ENCODE measurements at places on chromosomes 5 and 9. TPM values are rescaled to one million over a fixed set of nuclear protein-coding genes. Genes with fewer than 3 reads are reported as not detected.

The ST8SIA4 gene
- total RNA-seq: 4.8 TPM

The LAMC3 gene
- 4.1 TPM for total RNA-seq

DNA sequence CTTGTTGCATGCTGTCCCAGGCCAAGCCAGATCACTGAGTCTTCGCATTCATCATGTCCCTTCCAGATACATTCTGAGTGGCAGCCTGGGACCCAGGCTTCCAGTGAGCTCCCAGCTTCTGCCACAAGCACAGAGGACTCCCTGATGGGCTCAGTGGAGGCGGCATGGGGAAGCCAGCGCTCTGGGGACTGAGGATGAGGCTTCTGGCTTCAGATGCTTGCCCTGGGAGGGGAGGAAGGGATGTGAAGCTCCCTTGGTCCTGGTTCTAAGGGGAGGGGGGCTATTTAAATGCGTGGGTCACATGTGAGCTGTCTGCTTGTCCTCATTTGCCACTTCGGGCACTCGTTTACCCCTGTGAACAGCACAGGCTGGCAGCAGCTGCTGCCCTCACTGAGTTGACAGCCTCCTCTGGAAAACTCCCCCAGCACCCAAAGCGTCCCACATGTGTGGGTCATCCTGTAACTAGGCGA is 174.0 kb downstream of the NR3C1 start:
- DNase-seq: no peak

DNA sequence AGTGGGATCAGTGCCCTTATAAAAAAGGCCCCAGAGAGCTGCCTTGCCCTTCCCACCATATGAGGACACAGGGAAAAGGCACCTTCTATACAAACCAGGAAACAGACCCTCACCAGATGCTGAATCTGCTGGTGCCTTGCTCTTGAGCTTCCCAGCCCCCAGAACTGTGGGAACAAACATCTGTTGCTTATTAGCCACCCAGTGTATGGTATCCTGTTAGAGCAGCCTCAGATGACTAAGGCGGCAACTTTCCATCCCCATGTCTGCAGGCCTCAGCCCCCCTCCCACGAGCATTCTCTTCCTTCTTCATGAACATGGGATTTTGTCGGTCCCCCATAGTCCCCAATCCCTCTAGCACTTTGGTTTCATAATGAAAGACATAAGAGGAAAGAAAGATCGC is 202.5 kb upstream of the GAS1 start:
- DNase-seq: no peak

GRCh38 chr9:110476251-110476650 is 103.3 kb downstream of the SVEP1 start:
- no peak for DNase-seq

DNA sequence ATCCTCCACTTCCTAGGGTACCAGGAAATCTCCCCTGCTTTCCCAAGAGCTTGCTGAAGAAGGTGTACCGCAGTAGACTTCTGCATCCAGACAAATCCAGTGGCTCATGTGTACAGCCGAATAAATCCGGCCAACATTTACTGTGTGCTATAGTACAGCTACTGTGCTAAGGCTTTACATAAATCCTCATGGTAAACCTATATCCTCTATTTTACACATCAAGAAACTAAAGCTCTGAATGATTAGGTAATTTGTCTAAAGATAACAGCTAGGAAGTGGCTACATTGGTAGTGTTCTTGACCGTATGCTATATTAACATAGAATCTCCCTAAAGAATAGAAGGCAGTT is 511 bp upstream of the WDR41 start:
- no peak for DNase-seq

GRCh38 chr5:105544300-105544699 is 1981.7 kb upstream of the NUDT12 start:
- DNase-seq: no peak

DNA sequence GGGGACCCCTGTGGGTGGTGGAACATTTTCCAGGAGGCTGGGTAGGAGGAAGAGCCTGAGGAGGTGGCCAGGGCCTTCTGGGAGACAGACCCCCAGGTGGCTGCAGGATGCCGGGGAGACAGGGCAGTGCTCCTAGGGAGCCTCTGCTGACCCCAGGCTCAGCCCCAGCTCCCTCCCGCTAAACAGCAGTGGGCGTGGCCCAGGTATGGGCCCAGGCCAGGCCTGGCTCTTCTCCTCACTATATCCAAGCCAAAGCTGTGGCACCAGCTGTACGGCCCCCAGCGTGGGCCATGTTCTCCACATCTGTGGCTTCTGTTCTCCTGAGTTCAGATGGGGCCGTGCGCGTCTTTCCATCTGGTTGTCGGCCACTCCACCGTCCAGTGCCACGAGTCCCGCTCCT is 58.5 kb downstream of the KCNT1 start:
- no peak for DNase-seq

The GRXCR2 gene
- not detected for total RNA-seq

DNA sequence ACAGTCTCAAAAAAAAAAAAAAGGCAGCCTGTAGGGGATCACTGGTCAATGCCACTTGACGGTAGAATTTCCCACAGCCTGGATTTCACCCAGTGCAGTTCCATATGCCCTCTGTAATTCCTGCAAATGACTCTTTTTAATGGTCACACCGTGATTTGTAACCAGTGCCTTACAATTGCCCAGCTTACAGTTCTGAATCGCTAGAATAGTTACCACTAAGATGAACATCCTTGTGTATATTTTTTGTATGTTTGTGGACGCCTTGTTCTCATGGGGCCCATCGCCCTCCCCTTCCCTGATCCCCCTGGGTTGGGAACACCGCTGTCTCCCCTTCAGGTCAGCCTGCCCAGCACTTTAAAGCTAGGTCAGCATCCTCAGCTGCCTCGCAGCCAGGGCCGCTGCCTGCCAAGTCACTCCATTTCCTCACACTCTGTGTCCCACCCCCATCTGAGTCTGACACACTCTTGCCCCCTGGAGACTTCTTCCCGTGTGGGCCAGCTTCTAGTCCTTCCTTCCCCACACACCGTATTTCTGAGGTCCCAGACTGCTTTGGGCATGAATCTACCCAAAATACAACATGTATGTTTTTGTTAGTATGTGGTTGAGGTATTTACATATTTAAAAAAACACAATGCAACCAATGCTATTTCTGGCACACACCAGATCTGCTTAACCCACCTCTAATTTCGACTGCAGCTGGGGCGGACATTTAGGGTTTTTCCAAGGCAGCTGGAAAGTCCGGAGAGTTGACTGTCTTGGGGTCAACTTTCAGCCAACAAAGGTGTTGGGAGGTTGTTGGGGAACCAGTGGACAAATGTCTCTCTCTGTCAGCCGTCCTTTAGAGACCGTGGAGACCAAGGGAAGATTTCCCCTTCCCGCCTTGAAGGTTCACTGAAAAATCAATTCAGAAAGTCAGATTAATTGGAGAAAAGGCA is 120.5 kb upstream of the NEK6 start:
- no peak for DNase-seq

DNA sequence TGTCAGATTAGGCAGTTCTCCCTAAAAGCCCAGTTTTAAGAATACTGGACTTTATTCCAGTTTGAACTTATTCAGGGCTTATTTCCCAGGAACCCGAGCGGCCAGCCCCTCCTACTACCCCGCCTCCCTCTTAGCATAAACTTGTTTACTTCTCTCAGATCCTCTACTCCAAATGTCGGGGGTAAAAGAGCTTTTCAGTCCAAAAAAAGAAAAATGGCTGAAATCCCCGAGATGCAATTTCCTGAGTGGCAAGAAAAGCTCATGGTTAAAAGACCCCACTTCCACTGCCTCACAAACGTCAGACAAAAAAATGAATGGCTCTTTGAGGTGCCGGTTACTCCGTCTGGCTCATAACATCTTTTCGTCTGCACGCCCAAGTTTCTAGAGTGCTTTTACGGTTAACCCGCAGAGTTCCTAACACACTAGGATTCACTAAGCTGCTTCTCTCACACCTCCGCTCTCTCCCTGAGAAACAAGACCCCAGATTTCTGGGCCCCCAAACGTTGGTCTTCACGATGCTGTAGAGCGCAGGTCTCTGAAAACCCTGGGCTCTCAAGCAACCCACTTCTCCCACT is 402 bp downstream of the BRD8 start:
- DNase-seq: no peak

GRCh38 chr5:160555581-160555970 is 133.9 kb downstream of the PTTG1 start:
- DNase-seq: no peak

GRCh38 chr5:40073927-40074326 is 605.8 kb upstream of the PTGER4 start:
- no peak for DNase-seq

- DNase-seq: no peak
Measured at GRCh38 chr5:73766902-73767301, 140.9 kb downstream of the ARHGEF28 start.

GRCh38 chr5:43543434-43543833 is 13.4 kb downstream of the PAIP1 start:
- no peak for DNase-seq

GRCh38 chr5:120413686-120414085 is 50.4 kb upstream of the PRR16 start:
- DNase-seq: no peak

GRCh38 chr5:988322-988721 is 20.3 kb upstream of the NKD2 start:
- no peak for DNase-seq

- no peak for DNase-seq
Measured at GRCh38 chr5:157978061-157978460, 119.1 kb upstream of the CLINT1 start.

DNA sequence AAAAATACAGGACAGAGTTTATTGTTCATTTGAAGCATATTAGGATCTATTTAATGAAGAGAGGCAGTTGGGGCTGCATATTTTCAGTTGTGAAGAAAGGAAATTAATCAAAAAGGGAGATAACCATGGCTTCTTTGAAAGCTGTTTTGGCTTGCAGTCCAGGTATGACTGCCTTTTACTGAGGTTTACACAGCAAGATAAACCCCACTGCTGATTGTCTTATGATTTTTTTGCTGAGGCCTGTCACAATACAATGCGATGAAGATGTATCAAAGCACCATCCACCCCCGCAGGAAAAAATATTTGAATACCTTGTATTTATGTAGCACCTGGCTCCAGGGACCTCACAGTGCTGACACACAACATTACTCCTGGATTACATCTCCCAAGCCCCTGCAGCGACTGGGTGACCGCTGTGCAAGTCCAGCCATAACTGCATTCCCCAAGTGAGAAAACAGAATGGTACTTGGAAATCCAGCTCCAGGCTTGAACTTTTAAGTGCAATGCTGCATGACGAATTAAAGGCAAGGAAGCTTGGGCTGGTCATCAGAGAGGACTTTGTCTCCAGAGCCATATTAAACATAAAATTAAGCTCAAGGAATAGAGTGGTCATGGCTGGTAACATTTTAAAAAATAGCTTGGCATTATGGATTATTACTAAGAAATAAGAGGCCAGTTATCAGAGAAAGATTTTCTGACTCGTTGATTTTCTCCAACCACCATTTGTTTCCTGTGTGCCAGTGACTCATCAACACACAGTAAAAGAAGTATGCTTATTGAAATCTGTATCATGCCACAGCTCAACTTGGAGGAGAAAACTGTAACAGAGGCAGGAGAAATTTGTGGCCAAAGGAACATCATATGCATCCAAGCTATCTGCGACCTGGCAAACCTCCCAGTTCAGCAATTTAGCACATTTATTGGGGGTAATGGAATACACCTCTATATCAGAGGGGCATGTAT is 374.2 kb downstream of the MAN2A1 start:
- no peak for DNase-seq

DNA sequence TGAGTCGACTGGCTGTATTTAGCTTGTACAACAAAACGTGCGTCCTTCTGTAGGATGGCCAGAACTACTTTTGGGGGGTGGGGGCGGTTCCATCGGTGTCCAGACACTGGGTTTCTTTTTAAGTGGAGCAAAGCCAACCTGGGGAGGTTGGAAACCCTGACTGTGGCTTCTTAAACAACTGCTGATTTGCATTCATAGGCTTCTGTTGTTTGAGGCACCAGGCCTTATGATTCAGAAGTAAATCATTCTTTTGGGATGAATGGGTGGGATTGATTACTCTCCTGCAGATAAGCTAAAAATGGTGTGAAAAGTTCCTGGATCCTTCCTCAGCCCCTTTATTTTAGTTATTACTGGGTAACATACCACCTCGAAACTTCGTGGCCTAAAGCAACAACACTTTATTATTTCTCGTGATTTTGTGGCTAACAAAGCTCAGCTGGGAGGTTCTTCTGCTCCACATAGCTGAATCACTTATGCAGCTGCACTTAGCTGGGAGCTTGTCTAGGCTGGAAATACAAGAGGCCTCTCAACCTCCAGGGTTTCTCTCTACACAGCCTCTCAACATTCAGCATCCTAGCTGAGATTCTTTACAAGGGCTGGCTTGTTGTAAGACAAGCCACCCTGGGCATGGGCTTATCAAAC is 12.2 kb upstream of the SMIM32 start:
- no peak for DNase-seq

The DNAJC21 gene
- 38.2 TPM for total RNA-seq

DNA sequence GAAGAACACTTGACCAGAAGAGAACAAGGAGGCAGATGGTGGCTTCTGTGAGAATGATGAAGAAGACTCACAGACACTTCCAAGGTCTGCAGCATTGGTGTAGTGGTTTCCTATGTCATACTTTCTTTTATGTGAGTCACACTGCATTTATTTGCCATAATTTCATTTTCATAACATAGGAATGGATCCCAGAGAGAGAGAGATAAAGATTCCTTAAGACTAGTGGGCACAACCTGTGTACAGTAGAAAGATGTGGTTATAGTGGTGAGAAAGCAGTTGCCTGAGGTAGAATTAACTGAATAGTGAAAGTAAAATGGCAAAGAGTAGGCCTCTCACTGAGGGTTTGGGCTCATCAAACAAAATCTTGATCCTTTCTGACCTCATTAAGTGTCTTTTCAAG is 7.6 kb upstream of the CCDC152 start:
- no peak for DNase-seq

The MAML1 gene
- total RNA-seq: 44.1 TPM

- DNase-seq: no peak
Measured at GRCh38 chr5:91176288-91177016, 206.7 kb downstream of the ARRDC3 start.

DNA sequence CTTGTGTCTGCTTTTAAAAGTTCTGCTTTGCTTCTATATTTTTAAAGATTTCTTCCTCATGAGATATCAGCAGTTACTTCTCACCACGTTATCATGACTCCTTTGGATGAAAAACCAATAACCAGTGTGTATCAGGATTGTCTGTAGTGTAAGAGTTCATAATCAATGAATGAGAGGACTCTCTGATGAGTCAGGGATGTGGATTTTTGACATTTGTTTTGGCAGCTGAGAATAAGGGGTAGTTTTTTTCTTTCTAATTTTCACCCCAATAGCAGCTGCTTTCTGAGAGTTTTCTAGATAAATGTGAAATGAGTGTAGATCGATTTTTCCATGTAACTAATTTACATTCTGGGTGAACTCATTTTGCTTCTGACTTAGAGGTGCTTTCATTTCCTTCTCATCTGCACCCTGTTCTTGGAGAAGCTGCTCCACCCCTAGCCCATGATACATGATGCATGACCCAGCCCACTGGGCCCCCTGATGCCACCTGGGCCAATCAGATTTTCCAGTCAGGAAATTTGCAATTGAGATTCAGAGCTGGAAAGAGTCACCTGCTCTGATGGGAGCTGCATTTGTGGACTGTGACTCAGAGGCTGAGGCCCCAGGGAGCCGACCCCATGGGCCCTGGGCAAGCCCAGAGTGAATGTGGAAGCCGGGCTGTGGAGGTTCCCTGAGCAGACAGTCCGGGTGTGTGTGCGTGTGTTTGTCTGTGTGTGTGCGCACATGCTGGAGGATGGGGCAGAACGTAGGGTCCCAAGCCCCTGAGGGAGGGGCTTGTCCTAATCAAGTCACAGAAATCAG is 159.3 kb downstream of the RGS3 start:
- DNase-seq: no peak

GRCh38 chr9:136295542-136296433 is 8.1 kb downstream of the CCDC187 start:
- no peak for DNase-seq

The ECSCR gene
- total RNA-seq: 24.6 TPM
